ENCODE measurements at places on chromosomes 2 and 18. TPM values are rescaled to one million over a fixed set of nuclear protein-coding genes. Genes with fewer than 3 reads are reported as not detected.

Gene UGT1A5
- total RNA-seq, result not detected

Gene SFTPB
- total RNA-seq, result 13.3 TPM

Gene CD8B
- 0.47 TPM for total RNA-seq

Gene DYNAP
- total RNA-seq, result not detected

Gene SMAD7
- 7.2 TPM for total RNA-seq

Gene IL1A
- total RNA-seq, result 0.10 TPM

Gene SERPINB3
- total RNA-seq, result not detected

Gene SERTAD2
- 80.1 TPM for total RNA-seq

Gene MRPS5
- 70.6 TPM for total RNA-seq

Gene STARD6
- total RNA-seq, result not detected

Gene CABYR
- not detected for total RNA-seq

Gene MYCN
- not detected for total RNA-seq

Gene FBXO48
- 0.91 TPM for total RNA-seq

Gene ZSWIM2
- total RNA-seq, result not detected

Gene DYNC2LI1
- 16.7 TPM for total RNA-seq

Gene TUBA4B
- total RNA-seq, result not detected

Gene CTLA4
- 0.37 TPM for total RNA-seq

Gene PIEZO2
- 0.34 TPM for total RNA-seq

Gene GLI2
- total RNA-seq, result 3.4 TPM

Gene CERS6
- total RNA-seq, result 37.0 TPM

Gene CHRNA1
- total RNA-seq, result not detected

Gene STPG4
- 10.6 TPM for total RNA-seq

Gene RAMP1
- total RNA-seq, result 23.4 TPM

Gene RFX8
- total RNA-seq, result not detected

Gene CFAP65
- 0.52 TPM for total RNA-seq

Gene ACSL3
- total RNA-seq, result 142 TPM

Measured in HCT116 (cell line).